ENCODE measurements at places on chromosomes 1 and 21. TPM values are rescaled to one million over a fixed set of nuclear protein-coding genes. Genes with fewer than 3 reads are reported as not detected.

NBPF20 gene
- 0.18 TPM for total RNA-seq

OR2M3 gene
- not detected for total RNA-seq

- DNase-seq, result no peak
Measured at GRCh38 chr1:55041613-55042012, 2.3 kb downstream of the PCSK9 start.

GRCh38 chr1:20367116-20367585, 76.5 kb downstream of the VWA5B1 start:
- no peak for DNase-seq

GRCh38 chr1:34213956-34214355, 37.2 kb downstream of the C1orf94 start:
- DNase-seq, result no peak
